ENCODE measurements at places on chromosomes 2 and 18. TPM values are rescaled to one million over a fixed set of nuclear protein-coding genes. Genes with fewer than 3 reads are reported as not detected.

DNA sequence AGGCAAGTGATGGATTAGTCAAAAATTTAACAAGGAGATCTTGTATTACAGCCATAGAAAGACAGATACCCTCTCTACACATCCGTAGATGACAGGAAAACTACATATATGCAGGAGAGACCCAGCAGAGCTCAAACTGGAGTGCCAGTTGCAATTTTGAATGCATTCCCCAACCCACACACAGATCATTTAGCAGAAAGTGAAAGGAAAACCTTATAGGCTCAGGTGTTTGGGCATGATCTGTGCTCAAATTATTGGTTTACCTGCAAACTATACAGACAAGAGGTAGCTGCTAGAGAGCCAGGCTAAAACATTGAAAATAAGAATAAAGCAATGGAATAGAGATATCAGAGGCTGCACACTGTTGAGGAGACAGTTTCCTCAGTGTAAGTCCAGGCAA, 51.8 kb downstream of the RAB3GAP1 start:
- no peak for DNase-seq

DNA sequence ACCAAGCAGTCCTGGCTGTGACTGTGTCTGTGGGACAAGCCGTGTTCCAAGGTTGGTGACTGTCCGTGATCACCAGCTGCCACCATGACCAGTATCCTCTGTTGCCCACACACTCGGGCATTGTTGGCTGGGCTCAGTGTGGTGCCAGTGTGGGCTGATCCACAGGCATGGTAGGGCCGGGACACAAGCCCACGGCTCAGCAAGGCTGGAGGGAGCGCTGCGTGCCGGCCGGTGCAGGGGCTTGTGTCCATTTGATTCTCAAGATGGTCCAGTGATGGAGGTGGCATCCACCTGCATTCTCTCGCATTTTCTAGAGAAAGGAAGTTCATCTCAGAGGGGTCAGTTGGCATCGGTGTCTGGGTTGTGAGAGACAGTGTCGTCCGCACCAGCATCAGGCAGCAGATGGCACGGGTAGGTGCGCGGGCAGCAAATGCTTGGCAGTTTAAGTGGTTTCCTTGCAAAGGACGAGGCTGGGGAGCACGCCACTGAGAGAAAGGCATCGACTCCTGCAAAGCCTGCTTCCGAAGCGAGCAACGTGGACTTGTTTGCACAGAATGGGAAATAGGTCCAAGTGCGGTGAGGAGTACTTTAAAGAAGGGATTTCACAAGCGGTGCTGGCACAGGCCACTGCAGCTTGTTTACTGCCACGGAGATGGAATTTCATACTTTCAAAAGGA, 20.9 kb downstream of the TWIST2 start:
- DNase-seq, result peak; percentile 95

RHBDD1 gene
- 17.5 TPM for total RNA-seq

DNA sequence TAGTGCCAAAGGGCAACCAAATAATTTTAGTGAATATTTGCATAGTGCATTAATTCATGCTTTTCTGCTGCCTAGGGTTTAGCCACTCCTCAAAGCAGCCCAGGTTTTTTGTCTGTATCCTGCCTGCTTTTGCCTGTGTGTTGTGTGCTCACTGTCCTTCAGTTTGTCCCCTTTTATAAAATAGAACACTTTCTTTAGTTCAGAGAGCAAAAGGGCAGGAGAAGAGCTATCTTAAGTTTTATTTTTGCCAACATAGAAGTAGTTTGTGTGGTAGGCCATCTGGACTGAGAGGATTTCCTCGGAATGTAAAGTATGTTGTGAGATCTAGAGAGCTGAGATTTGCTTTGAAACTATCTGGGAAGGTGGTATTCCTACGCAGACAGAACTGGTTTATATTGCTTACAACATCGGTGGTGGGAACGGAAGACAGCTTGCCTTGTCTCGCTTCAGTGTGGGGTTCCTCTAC, 64.9 kb downstream of the EML4 start:
- DNase-seq, result no peak

GRCh38 chr2:24438106-24438505, 52.9 kb upstream of the NCOA1 start:
- DNase-seq, result no peak

DNA sequence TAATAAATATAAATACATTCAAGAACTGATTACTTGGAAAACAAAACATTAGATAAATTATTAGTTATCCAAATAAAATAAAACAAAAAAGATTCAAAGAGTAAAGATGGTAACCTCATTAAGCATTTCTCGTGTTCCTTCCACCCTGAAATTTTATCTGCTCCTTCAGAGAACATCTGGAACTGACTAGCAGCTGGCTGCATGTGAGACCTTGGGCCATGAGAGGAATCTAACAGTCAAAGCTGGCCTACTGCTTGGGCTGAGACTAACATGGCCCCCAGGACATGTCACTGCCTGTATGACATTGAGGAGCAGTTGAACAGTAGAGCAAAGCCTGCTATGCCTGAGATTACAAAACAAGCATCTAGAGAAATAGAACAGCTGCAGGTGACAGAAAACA, 208.5 kb upstream of the ZSWIM2 start:
- no peak for DNase-seq

MOGAT1 gene
- total RNA-seq, result not detected

DNA sequence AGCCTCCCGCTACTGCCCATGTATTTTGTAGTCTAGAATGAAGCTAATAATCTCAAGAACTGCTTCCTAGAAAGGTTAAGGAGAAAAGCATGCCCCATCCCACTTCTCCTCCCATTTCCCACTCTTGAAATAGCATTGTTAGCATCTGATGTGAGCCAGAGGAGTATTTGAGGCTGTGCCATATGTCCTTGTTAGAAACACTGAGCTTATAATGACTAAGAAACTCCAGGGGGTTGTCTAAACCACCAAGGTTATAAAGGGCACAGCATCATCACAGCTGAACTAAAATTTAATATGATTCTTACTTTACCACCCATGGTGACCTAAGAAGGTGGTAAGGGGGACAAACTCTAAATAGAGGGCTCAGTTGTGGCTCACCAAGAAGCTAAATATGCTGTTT, 16.6 kb downstream of the TSPYL6 start:
- no peak for DNase-seq

GRCh38 chr18:32271672-32272208, 81.9 kb downstream of the MEP1B start:
- no peak for DNase-seq

DNA sequence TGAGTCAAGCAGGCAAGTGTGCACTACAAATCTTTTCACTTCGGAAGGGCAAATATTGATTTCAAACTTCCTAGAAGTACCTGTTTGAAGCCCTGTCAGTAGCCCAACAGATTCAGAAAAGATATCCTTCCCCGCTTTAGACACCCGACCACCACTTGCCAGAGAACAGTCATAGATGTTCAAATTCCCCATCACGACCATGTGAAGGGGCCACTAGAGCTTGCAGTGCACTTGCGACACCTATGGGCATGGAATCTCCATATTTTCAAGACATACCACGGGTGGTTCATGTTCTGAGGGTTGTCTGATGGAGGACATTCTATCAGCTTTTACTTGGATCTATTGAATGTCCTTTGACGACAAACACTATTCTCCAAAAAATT, 23.8 kb downstream of the GNLY start:
- DNase-seq, result no peak

DNA sequence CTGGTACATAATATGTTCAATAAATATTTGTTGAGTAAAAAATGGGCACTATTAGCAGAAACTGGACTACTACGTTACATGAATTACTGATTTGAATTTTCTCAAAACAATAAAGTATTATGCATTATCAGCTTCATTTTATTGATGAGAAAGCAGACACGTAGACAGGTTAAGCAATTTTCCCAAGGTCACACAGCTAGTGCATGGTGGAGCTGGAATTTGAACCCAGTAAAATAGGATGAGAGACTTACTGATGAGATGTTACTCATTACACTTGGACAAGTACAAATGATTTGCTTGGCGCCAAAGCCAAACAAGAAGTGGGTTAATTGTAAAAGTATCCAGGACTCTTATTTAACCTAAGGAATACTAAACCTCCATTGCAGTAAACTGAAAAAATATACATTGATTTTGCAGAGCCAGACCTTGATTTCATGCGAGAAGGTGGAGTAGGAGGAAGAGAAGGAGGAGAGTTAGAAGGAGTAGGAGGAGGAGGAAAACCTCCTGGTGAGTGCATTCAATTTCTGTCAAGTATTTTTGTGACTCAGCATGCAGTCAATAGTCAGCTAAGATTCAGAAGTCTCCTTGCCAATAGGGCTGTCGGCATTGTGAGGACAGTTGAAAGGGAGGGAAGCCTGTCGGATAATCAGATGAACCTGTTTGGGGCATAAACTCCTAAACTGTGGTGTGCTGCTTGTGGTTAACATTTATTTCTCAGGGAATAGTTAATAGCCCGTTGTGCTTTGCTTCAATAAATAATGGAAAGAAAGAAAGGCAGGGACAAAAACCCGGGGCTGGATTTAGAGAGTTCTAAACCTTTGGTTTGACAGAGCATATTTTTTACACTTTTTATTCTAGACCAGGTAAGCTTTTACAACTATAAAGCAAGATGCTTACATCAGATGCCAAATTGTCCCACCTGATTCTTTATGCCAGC, 77.0 kb upstream of the TACR1 start:
- no peak for DNase-seq

PLCL1 gene
- total RNA-seq, result 16.8 TPM

REG3A gene
- total RNA-seq, result not detected

All from sigmoid colon (tissue), 7 donors.